ENCODE measurements at places on chromosomes 5 and 9. TPM values are rescaled to one million over a fixed set of nuclear protein-coding genes. Genes with fewer than 3 reads are reported as not detected.

DNA sequence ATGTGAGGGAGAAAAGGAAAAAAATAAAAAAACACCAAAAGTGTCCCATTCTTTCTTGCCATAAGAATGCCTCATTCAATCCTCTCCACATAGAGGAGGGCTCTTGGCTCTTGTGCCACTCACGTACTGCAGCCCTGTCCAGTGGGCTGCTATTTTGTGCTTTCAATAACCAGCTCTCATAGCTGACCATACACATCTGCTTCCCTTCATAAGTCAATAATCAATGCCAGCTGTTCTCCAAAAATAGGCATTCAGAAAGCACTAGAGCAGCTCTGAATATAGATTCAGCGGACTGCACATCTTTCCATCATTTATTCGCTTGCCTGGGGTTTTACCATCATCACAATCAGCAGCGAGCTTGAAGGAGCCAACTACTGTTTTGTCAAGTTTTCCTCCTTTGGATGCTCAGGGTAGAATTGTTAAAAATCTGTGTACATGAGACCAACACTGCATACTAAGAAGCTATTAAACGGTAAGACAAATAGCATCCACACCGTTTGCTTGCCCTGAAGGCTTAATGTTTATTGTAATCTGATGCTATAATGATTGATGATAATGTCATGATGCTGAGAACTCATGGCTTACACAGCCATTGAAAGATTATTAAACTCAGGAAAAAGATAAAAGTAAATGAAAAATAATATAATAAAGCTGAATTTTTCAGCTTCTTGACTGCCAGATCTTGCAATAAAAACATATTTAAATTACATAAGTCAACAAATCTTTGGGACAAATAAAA is 80.0 kb downstream of the OXCT1 start:
- no peak for DNase-seq

- DNase-seq: no peak
These were observed 175.5 kb upstream of the SV2C start for GRCh38 chr5:75907651-75908050.

DNA sequence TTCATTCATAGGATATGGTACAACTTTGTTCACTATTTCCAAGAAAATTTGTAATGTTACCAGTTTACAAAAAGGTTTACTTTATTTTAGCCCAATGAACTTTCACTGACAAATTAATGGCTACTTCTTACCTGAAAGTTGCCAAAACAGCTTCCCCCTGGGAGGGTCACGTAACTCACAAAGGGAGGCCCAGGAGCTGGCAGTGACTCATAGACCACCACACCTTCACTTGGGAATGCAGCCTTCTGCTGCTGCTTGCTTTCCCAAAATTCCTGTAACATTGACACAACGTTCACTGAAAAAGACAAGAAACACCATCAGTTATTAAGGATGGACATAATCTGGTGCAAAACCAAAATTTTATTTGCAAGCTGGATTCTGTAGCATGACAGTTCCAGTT is 18.1 kb downstream of the LIX1 start:
- DNase-seq: no peak

GRCh38 chr9:115938479-115938878 is 215.1 kb upstream of the PAPPA start:
- no peak for DNase-seq

The LEAP2 gene
- 0.89 TPM for total RNA-seq

DNA sequence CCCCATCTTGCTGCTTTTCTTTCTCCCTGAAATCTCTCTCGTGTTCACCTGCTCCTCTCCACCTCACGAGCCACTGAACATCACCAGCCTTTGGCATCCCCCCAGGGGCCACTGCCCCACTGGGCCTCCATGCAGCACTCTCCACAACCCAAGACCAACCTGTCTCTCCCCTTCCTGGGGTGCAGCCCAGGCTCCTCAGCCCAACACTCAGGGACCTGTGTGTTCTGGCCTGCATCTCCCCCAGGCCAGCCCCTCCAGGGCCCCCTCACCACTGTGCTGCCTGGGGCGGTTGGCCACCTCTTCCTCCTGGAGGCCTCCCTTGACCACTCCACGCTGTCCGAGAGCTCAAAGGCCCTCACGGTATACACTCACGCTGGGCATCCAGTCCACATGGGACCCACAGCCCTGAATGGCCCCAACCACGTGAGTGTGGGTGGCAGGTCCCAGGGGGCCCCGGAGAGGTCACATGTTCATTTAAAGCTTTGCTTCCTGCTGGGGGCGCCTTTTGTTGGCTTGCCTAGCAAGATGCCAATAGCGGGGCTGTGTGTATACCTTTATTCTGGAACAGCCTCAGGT is 453 bp upstream of the DOK3 start:
- no peak for DNase-seq

DNA sequence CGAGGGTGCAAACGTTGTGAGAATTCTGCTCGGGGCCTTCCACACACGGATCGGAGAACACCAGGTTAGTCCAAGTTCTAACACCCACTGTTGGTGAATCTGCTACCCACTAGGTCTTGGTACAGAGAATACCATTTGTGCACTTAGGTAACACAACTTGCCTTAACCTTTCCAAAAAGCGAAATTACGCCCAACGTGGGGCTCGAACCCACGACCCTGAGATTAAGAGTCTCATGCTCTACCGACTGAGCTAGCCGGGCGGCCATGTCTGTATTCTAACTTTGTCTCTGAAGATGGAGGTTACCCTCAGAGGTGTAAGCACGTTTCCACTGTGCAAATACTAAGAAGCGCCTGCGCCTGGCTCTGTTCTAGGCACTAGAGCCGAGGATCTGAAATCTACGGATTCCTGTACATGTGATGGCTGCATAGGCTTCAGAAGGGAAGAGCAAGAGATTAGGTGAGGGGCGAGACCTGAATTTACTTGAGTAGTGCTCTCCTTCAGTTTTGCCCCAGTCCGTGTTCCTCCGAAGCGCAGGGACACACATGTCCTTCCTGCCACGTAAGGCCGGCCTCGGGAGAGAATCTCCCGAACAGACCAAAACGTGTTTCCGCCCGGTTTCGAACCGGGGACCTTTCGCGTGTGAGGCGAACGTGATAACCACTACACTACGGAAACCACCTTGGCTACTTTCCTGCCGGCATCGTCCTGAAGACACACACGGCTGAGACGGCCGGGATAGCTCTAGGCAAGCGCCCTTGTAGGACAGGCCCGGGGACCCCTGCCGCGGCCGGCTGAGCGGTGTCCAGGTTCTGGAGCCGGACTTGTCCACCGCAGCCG is 1.1 kb upstream of the TRIM41 start:
- peak; percentile 93 for DNase-seq

GRCh38 chr5:91245074-91245452 is 138.1 kb downstream of the ARRDC3 start:
- peak; percentile 57 for DNase-seq

GRCh38 chr9:131731644-131732043 is 8.2 kb downstream of the RAPGEF1 start:
- DNase-seq: no peak

The GCNT1 gene
- total RNA-seq: 3.5 TPM

- DNase-seq: no peak
These were observed 31.7 kb downstream of the HSDL2 start for GRCh38 chr9:112411626-112412027.

DNA sequence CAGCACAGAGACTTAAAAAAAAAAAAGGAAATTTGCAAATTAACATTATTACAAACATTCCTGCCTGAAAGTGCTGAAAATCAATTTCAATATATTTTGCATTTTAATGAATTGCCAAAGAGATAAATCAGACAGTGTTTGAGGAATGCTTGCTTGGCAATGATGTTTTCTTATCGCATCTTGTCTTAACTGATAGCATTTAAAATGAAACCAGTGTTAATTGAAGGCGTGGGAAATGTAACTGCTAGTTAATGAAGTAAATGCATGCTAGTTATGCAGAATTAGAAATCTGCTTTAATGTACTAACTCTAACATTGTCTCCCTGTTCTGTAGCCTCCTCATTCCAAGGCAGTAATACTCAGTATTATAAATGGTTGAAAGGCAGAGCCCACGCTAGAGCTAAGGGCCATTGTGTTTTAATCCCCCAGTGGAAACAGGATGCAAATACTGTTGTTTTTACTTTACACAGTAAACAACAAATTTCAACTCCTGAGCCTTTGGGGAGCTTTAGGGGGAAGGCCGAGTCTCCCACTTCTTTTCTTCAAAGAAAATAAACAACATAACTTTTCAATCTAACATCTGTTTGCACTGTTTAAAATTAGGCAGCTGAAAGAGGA is 586.9 kb downstream of the TLE4 start:
- DNase-seq: no peak

DNA sequence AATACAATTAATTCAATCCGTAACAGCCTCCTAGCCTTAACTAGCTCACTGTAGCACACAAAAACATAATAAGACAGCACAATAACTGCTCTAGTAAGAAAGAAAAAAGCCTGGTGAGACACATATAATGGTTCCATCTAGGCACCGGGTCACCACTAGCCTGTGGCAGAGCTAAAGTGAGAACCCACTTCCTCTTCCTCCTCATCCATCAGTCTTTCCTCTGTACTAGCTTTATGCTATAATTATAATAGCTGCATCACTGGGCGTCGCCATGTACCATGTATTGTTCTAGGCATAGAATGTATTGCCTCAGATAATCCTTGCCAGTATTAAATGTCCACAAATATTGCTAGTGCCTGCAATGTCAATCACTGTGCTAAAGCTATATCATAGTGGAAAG is 23.1 kb downstream of the ADRB2 start:
- no peak for DNase-seq

DNA sequence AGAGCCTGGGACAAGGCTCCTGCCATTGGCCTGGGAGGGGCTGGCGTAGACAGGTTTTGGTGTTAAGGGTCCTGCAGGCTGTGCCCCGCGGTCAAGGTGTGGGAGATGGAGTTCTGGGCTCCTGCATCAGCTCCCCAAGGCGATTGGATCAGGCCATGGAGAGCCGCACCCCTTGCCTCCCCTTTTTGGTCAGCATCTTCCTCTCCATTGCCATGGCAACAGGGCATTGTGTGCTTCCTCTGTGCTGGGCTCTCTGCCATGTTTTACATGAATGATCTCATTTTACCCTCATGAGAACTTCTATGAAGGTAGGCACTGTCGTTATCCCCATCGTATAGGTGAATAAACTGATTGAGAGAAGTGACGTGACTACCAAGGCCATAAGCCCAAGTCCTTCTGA is 344.3 kb upstream of the CLINT1 start:
- DNase-seq: no peak

GRCh38 chr9:129141066-129142041 is 30.1 kb downstream of the PTPA start:
- DNase-seq: peak; percentile 75

DNA sequence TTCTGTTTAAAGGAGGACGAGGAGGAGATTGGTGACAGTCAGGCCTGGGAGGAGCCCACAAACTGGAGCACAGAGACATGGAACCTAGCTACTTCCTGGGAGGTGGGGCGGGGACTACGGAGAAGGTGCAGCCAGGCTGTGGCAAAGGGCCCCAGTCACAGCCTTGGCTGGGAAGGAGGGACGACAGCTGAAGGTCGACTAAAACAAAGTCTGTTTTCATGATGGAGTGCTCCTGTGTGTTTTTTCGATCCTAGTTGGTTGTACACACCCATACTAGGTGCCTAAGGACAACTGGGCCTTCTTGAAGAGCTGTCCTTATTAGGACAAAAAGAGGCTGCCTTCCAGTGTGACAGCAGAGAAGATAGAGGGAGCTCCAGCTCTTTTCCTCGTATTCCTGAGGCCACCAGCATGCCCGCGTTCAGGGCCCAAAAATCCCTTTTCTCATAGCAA is 2.9 kb downstream of the CCDC107 start:
- DNase-seq: no peak

- DNase-seq: peak; percentile 90
These were observed at the start of gene DMRT2 for GRCh38 chr9:1050125-1050895. DMRT2 (plus strand) TSS chr9:1050357; CDS start chr9:1051614, 1,257 bp downstream.

The ASS1 gene
- 65.5 TPM for total RNA-seq

The GALNT12 gene
- 0.64 TPM for total RNA-seq

- DNase-seq: no peak
These were observed 25.1 kb downstream of the GDNF start for GRCh38 chr5:37814699-37815098.

DNA sequence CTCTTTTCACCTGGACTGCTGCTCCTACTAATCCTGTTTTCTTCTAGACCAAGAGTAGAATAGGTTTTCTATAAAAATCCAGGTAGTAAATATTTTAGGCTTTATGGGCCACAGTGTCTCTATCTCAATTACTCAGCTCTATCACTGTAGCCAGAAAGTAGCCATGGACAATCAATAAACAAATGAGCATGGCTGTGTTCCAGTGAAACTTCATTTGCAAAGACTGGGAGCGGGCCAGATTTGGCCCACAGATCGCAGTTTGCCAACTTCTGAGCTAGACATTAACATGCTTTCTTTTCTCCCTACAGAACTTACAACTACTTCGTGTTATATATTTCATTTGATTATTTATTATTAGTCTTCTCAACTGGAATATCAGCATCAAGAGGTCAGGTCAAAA is 30.2 kb downstream of the BRINP1 start:
- DNase-seq: no peak

DNA sequence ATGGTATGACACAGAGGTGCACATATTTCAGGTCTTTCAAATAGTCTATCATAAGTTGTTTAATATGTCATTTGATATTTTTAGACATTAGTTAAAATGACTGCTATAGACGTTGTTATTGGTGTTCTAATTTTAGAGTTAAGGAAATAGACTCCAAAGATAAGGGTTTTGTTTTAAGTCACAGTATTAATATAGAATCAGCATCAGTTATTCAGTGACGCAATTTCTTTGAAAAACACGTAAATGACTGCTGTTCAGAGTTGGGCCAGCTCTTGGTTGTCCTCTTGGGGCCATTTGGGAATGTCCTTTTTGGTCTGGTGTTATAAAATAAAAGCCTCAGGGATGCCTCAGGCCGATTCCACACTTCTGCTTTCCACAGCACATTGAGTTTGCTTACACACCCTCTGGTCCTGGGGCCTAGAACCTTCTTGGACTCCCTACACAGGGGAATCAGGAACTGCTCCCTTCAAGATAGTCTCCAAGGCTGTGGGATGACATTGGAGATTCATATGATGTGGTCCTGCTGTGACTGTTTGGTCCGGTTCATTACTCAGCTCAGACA is 14.3 kb downstream of the OTULIN start:
- no peak for DNase-seq

The CDHR2 gene
- total RNA-seq: 0.20 TPM

DNA sequence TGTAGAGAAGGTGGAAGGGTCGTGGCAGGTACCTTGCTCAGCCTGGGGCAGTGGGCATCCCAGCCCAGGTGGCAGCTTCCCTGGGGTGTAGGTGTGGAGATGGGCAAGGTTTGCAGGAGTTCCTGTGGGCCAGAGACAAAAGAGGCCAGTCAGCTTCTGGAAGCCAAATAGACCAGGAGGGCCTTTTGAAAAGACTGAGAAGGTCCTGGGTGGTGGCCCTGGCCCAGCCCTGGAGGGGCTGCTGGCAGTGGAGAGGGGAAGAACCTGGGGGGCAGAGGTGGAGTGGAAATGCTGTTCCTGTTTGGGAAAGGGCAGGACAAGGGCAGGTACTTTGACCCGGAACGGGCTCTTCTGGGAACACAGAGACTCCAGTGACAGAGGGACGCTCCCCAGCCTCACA is 7.0 kb upstream of the IL3 start:
- no peak for DNase-seq

DNA sequence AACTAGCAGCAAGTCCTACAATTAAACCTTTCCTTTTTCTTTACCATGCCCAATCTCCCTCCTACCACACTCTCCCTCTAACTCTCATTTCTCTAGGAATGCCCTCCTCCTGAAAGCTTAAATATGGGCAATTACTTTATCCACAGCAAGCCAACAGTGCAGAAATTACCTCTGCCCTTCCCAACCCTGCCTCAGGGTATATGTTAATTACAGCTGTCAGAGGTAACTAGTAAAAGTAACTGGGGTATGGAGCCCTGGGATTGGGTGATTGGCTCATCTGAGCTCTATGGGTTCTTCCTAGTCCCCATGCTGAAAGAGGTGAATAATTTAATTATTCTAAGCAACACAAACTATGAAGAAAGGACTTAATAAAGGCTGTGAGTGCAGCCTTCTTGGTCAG is 478.9 kb upstream of the NMUR2 start:
- DNase-seq: no peak
